ENCODE measurements at places on chromosomes 5 and 9.
A peak's percentile ranks its signal among the peaks of the same experiment; 100 is the strongest.

GRCh38 chr5:62268792-62269191, 37.2 kb upstream of the KIF2A start:
- DNase-seq, result peak; percentile 8

- no peak for DNase-seq
Observed at GRCh38 chr9:111158363-111158762, 120.1 kb upstream of the LPAR1 start.

GRCh38 chr9:86043999-86044398, 55.4 kb downstream of the GOLM1 start:
- no peak for DNase-seq

GRCh38 chr5:172823840-172824362, 10.2 kb upstream of the ERGIC1 start:
- no peak for DNase-seq

- DNase-seq, result no peak
Observed at GRCh38 chr9:23769307-23769935, 56.6 kb downstream of the ELAVL2 start.

- no peak for DNase-seq
Observed at GRCh38 chr5:4023753-4024335, 428.2 kb downstream of the IRX1 start.

DNA sequence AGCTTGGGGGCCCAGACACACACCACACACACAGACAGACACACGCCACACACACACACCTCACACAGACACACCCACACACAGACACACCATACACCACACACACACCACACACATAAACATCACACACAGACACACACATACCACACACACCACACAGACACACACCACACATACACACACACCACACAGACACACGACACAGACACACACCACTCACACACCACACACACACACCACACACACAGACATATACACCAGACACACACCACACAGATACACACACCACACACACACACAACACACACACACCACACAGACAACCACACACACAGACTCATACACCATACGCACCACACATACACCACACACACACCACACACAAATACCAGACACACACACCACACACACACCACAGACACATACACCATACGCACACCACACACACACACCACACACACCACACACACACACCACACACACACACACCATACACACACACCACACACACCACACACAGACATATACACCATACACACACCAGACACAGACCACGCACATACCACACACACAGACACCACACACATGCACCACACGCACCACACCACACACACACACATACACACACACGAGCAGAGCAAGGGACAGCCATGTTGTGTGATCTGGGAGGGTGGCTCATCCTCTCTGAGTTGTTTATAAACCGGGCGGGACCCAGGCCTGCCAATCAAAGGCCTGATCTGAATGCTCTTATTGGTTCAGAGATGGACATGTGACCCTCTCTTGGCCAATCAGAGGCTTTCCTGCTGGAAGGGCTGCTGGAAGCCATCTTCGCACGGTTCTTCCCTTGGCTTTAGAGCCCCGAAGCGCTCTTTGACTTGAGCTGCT, 148.3 kb downstream of the GAPVD1 start:
- no peak for DNase-seq

DNA sequence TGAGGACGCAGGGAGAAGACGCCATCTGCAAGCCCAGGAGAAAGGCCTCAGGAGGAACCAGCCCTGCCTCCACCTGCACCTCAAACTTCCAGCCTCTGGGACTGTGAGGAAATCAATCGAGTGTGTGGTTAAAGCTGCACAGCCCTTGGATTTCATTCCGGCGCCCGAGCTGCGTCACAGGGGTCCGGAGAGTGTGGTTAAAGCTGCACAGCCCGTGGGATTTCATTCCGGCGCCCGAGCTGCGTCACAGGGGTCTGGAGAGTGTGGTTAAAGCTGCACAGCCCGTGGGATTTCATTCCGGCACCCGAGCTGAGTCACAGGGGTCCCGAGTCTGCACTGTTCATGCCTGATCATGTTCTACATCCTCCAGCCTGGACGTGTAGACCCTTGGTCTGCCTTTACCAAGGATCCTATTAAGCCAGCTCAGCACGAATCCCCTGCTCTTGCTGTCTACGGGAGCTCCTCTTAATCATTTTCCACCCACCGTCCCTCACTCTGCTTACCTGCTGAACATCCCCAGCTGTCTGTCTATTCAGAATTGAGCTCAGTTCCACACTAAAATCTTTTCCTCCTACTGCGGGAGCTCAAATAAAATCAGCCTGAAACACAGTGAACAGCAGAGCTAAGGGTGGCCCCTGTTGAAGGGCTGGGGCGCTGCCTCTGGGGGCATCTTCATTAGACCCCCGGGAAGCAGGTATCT, 73.0 kb upstream of the OLFM1 start:
- DNase-seq, result no peak

- DNase-seq, result no peak
Observed at GRCh38 chr5:74409166-74409706, 231.3 kb downstream of the ENC1 start.

DNA sequence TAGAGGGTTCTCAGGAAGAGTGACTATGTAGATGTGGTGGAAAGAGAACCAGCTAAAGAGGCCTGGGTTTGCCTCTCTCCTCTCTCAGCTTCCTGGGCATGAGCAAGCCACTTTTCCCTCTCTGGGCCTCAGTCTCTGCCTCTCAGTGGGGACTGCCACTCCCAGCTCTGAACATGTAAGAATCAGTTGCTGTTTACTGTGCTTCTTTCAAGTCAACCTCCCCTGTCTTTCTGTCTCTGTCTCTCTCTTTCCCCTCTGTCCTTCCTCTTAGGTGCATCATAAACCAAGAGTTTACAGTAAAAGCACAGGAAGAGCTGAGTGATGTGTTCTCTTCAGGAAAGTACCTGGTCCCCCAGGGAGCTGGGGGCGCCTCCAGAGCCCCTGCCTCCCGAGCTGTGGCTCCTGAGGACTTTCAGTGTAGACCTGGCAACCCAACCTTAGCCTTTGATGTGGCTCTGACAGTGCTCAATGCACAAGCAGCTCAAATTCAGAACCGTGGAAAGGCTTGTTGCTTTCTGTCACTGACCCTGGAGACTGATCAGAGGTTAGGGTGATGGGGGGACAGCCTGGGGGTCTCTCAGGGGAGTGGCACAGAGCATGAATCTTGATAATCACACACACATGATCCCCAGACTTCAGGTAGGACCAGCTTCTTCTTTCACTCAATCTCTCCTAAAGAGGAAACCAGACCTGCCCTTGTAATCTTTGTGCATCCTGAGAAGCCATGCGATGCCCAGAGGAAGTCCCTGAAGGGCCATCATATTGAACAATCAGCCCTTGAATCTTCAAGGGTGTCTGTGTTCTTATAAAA, 59.4 kb upstream of the TNFSF8 start:
- DNase-seq, result peak; percentile 37

GRCh38 chr5:93236807-93237421, 344.1 kb downstream of the NR2F1-AS1 start:
- no peak for DNase-seq

DNA sequence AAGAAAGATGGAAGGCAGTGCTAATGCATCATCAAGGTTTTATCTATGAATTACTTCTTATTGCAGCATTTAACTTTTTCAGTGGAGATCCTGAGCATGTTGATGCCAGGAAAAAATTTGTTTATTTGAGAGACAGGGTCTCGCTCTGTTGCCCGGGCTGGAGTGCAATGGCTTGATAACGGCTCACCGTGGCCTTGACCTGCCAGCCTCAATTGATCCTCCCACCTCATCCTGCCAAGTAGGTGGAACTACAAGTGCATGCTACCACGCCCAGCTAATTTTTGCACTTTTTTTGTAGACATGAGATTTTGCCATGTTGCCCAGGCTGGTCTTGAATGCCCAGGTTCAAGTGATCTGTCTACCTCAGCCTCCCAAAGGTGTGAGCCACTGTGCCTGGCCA, 47.2 kb downstream of the AOPEP start:
- no peak for DNase-seq

DNA sequence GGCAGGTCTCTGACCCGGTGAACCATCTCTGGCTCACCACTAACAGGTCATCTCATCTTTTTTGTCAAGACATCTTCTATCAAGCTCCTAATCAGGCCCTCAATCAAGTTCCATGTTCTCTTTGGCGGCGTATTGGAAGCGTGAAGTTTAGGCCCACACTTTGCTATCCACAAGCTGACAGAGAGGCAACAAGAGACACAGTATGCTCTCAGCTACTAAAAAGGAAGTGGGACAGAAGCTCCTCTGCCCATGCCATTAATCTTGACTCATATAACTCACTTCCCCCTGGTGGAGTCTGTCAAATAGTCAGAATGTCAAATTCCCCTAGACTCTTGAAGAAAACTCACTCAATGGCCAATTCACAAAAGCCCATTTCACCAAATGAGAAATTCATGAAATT, 77.6 kb upstream of the TMC1 start:
- DNase-seq, result peak; percentile 14

DNA sequence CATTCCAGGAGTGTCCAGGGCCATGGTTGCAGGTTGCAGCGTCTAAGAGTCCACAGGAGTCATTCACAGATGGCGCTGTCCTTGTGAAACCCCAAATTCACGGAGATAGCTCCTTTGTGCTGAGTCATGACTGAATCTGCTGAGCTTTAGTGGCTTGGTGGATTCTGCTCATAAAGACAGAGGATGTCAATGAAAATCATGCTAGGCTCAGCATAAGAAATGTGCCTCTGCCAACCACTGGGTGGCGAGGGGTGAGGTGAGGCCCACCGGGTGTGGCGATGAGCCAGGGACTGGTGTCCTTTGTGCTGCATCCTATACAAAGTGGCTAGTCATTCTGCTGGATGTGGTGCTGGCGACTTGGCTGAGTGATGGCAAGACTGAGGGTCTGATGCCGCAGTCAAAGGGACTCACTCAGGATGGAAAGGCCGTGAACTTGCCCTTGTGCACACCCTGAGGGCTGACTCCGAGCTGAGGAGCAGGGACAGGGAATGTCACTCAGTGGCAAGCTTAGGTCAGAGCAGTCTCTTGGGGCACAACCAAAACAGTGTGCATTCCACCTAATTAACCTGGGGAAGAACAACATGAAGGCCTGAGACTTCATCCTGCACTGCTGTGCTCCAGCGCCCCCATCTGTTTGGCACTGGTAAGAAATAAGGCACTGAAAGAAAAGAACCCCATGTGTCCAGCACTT, 71.5 kb downstream of the DAP start:
- no peak for DNase-seq

DNA sequence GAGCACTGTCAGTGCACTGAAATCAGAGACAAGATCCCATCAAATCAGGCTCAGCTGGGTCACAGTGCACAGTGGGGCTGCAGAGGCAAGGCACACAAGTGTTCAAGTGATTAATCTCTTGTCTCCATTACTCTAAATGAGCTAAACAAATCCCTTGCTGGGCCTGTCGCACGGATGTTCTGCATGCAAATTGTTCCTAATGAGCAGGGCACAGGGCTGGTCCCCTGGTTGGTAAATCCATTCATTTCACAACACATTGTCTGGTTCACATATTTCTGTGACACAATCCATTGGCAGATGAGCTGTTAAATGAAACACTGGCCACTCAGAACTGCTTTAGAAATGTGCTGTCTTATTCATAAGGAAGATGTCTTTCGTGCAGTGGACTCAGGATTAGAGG, 167.9 kb upstream of the BRINP1 start:
- no peak for DNase-seq

DNA sequence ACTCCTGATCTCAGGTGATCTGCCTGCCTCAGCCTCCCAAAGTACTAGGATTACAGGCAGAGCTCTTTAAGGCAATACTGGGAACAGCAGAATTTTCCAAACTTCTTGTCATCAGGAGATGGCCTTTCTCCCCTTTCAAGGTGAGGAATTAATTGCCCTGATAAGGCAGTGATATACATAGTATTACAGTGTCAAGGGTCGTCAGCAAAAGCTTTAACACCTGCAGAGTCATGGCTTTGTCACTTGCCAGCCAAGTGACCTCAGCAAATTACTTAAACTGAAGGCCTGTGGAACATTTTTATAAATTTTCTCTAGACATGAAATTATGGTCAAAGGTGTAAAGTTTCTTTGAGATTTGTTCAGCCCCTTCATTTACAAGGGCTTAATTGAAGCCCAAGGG, 59.5 kb downstream of the FBXO38 start:
- no peak for DNase-seq

- DNase-seq, result no peak
Observed at GRCh38 chr5:35908228-35908627, 30.2 kb downstream of the CAPSL start.

DNA sequence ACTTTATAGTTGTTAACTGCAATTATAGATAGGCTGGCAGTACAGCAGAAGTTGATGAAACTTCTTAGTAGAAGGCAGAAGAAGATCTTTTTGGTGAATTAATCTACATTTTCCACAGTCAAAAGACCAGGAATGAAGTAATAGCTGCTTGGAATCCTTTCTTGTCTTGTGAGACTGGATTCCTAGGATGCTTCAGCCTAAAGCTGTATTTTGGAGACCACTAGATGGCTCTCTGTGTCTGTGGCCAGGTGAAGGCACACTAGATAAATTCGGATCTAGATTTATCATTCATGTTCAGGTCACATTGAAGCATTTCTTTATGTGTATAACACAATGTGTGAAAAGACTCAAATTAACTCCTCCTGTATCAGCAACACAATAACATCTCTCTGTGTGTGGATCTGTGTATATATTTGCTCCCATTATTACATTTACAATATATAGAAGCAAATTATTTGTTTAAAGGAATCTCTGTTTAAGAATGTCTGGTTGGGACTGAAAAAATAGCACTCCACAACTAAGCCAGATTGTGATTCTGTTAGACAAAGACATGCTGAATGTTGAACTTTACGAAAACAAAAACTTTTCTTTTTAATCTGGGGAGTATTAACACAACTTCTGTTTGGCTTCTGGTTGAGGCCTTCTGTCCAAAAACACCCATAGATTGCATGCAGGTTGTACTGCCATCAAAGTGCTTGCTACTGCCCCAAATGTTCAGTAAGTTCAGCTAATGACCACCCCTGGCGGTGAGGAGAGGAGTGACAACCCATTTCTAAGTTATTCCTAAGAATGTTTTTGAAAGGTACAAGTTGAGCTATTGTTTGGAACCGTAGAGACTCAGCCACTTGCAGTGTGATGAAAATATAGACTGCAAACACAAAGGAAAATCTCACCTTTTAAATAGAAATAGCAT, 10.6 kb downstream of the GRIN3A start:
- DNase-seq, result no peak

- peak; percentile 41 for DNase-seq
Observed at GRCh38 chr9:128420060-128420650, 502 bp upstream of the CERCAM start.

GRCh38 chr5:63439537-63439936, 522.7 kb downstream of the HTR1A start:
- no peak for DNase-seq

- DNase-seq, result no peak
Observed at GRCh38 chr9:85909390-85909789, 31.6 kb upstream of the NAA35 start.

- no peak for DNase-seq
Observed at GRCh38 chr5:142186857-142187594, 78.4 kb downstream of the NDFIP1 start.
